ENCODE measurements at places on chromosomes 2 and 18. TPM values are rescaled to one million over a fixed set of nuclear protein-coding genes. Genes with fewer than 3 reads are reported as not detected.
A peak's percentile ranks its signal among the peaks of the same experiment; 100 is the strongest.

GRCh38 chr2:206232287-206233035 lies 42.0 kb upstream of the ZDBF2 start:
- H3K4me1 ChIP-seq = no peaks in the 10 kb centered on the region
- DNase-seq = no peak
- H3K36me3 ChIP-seq = no peaks in the 10 kb centered on the region
- no peak overlapping the region for H3K4me3 ChIP-seq
- H3K27ac ChIP-seq = no peak overlapping the region
- no peaks in the 10 kb centered on the region for H3K27me3 ChIP-seq

GRCh38 chr2:105249181-105249580 lies 7.6 kb downstream of the GPR45 start:
- no peak overlapping the region for H3K4me3 ChIP-seq
- H3K36me3 ChIP-seq = no peaks in the 10 kb centered on the region
- no peak overlapping the region for H3K27ac ChIP-seq
- H3K4me1 ChIP-seq = no peaks in the 10 kb centered on the region

DNA sequence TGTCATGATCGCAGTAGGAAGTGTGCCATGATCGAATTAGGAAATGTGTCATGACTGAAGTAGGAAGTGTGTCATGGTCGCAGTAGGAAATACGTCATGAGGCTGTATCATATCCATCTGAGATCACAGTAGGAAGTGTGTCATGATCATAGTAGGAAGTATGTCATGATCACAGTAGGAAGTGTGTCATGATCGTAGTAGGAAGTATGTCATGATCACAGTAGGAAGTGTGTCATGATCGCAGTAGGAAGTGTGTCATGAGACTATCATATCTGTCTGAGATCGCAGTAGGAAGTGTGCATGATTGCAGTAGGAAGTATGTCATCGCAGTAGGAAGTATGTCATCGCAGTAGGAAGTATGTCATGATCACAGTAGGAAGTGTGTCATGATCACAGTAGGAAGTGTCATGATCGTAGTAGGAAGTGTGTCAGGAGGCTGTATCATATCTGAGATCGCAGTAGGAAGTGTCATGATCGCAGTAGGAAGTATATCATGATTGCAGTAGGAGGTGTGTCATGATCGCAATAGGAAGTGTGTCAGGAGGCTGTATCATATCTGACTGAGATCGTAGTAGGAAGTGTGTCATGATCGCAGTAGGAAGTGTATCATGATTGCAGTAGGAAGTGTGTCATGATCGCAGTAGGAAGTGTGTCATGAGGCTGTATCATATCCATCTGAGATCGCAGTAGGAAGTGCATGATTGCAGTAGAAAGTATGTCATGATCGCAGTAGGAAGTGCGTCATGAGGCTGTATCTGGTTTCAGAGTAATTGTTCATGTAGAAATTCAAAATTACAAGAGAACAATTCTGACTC lies 56.4 kb upstream of the NFATC1 start:
- H3K4me1 ChIP-seq = no peaks in the 10 kb centered on the region
- no peaks in the 10 kb centered on the region for H3K36me3 ChIP-seq
- H3K27me3 ChIP-seq = no peaks in the 10 kb centered on the region
- no peak overlapping the region for H3K4me3 ChIP-seq

DNA sequence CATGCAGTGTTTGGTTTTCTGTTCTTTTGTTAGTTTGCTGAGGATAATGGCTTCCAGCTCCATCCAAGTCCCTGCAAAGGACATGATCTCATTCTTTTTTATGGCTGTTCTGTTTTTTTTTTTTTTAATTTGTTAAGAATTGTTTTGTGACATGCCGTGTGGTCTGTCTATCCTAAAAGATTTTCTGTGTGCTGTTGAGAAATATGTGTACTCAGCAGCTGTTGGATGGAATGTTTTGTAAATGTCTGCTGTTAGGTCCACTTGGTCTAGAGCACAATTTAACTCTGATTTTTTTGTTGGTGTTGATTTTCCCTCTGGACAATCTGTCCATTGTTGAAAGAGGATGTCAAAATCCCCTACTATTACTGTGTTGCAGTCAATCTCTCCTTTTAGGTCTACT lies 80.4 kb upstream of the WDR75 start:
- no peaks in the 10 kb centered on the region for H3K27me3 ChIP-seq
- no peaks in the 10 kb centered on the region for H3K36me3 ChIP-seq
- no peak overlapping the region for H3K27ac ChIP-seq
- H3K4me1 ChIP-seq = no peaks in the 10 kb centered on the region
- no peak for DNase-seq

DNA sequence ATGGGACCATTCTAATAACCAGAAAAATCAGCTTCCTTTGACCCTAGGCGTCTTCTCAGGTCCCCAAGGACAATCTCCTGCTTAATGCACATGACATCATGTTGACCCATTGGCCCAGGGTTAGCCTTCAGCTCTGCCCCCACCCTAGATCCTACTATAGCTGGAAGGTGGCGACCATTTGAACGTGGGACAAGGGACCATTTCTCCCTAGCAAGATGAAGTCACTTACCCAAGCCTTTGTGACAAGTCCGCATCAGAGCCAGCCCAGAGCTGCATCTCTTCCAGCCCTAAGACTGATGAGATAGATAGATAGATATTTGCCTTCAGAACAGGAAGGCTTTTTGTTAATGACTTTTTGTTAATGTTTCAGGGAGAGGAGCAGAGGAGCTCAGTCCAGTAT lies 28.2 kb upstream of the TAF1B start:
- no peak for DNase-seq
- peaks cover 3% of the 10 kb centered on the region for H3K4me1 ChIP-seq
- no peak overlapping the region for H3K4me3 ChIP-seq
- no peaks in the 10 kb centered on the region for H3K36me3 ChIP-seq
- no peak overlapping the region for H3K27ac ChIP-seq

- no peak overlapping the region for H3K27ac ChIP-seq
- no peaks in the 10 kb centered on the region for H3K27me3 ChIP-seq
- no peak overlapping the region for H3K4me3 ChIP-seq
- no peaks in the 10 kb centered on the region for H3K36me3 ChIP-seq
- H3K4me1 ChIP-seq = no peaks in the 10 kb centered on the region
- DNase-seq = no peak
Observed at GRCh38 chr2:181395851-181396250, 61.3 kb upstream of the ITGA4 start.

DNA sequence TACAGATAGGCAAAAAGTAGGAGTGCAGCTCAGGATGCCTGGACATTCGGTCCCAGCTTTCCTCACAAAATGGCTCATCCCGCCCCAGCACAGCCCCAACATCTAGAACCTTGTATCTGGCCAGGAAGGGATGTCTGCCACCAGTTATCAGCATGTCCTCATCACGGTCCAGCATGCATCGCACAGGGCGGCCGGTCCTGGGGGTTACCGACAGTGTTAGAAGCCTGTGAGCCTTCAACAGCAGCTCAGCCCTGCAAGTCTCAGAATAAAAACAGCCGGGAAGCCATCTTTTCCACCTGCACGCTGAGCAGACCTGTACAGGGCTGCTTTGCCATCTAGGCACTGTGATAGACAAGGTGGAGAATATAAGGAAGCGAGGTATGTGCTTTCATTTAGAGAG lies 49.2 kb downstream of the XDH start:
- H3K4me1 ChIP-seq = no peaks in the 10 kb centered on the region
- no peak overlapping the region for H3K4me3 ChIP-seq
- H3K27me3 ChIP-seq = no peaks in the 10 kb centered on the region
- H3K36me3 ChIP-seq = no peaks in the 10 kb centered on the region
- H3K27ac ChIP-seq = peak overlapping the region; percentile 8
- no peak for DNase-seq

- H3K27ac ChIP-seq = no peak overlapping the region
- no peaks in the 10 kb centered on the region for H3K4me1 ChIP-seq
- no peak for DNase-seq
- no peaks in the 10 kb centered on the region for H3K36me3 ChIP-seq
- H3K4me3 ChIP-seq = no peak overlapping the region
- H3K27me3 ChIP-seq = no peaks in the 10 kb centered on the region
Observed at GRCh38 chr2:236612737-236613136, 43.1 kb downstream of the ACKR3 start.

DNA sequence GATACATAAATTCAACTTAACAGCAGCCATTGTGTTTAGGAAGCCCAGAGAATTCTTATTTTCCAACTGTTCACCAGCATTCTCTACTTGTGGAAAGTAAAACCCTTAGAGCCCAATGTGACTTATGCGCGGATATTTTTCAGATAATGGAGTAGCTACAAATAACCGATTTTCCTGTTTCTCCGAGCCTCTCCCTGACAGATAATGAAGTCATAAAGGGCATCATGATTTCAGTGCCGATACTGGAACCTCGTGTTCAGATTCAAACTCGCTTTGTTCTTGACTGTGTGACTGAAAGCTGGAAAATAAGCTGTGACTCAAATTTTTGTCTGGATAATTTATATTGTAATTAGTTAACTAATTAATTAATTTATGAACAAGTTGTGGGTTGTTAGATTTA lies 228.2 kb downstream of the VAPA start:
- no peak overlapping the region for H3K27ac ChIP-seq
- H3K4me1 ChIP-seq = no peaks in the 10 kb centered on the region
- no peaks in the 10 kb centered on the region for H3K27me3 ChIP-seq
- no peaks in the 10 kb centered on the region for H3K36me3 ChIP-seq
- no peak overlapping the region for H3K4me3 ChIP-seq

DNA sequence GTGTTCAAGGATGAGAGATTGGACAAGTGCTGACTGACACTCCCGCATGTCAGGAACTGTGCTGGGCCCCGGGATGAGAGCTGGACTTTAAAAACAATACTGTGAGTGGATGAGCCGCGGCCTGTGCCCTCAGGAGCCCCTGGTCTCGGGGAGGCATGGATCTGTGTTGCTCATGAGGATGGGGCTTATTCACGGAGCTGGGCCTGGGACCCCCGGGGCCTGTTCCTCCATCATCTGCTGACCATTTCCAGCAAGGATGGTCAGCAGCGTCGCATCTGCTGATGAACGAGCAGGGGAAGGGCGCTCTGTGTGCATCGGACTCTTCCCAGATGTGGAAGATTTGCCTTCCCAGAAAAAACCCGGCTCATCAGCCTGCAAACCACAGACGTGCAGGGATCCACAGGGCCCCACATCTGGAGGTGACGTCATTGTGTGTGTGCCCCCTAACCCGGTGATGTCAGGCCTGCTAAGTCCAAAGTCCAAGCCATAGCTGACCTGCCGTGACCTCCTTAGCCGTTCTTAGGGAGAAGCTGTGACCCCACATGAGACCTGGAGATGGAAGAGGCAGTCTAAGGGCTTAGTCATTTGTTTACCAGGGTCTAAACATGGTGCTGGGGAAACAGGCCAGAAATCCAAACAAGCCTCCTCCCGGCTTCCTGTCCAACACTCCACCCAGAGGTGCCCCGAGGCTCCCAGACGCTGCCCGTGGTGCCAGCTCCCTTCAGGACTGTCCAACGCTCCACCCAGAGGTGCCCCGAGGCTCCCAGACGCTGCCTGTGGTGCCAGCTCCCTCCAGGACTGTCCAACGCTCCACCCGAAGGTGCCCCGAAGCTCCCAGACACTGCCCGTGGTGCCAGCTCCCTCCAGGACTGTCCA lies 143.9 kb downstream of the PXDN start:
- H3K27me3 ChIP-seq = no peaks in the 10 kb centered on the region
- no peak overlapping the region for H3K4me3 ChIP-seq
- H3K4me1 ChIP-seq = no peaks in the 10 kb centered on the region
- no peak for DNase-seq
- no peaks in the 10 kb centered on the region for H3K36me3 ChIP-seq

DNA sequence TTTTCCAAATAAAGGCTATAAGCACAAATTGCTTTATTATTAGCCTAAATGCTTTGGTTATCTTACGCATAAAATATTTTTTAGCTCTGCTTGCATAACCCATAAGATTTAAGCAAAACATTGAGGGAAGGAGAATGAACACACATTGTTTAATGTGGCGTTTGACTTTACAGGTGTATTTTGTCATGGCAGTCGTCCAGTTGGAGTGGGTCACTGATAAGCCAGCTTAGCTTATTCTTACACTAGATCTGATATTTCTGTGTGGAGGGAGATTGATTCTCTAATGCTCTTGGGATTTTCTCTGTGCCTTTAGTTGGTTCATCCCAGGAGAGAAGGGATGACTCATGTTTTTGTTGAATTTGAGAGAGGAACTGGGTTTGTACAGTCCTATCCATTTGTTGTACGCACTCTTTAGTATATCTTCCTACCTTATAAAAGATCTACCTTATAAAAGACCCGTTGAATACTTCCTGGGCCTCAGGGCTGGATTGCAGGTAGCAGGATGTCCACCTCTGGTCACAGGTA lies 47.5 kb upstream of the ACYP2 start:
- H3K36me3 ChIP-seq = no peaks in the 10 kb centered on the region
- H3K27me3 ChIP-seq = no peaks in the 10 kb centered on the region
- H3K27ac ChIP-seq = no peak overlapping the region

GRCh38 chr18:11004951-11005350 lies 144.4 kb downstream of the PIEZO2 start:
- no peaks in the 10 kb centered on the region for H3K27me3 ChIP-seq
- no peak overlapping the region for H3K4me3 ChIP-seq
- DNase-seq = no peak
- no peak overlapping the region for H3K27ac ChIP-seq
- no peaks in the 10 kb centered on the region for H3K36me3 ChIP-seq

DNA sequence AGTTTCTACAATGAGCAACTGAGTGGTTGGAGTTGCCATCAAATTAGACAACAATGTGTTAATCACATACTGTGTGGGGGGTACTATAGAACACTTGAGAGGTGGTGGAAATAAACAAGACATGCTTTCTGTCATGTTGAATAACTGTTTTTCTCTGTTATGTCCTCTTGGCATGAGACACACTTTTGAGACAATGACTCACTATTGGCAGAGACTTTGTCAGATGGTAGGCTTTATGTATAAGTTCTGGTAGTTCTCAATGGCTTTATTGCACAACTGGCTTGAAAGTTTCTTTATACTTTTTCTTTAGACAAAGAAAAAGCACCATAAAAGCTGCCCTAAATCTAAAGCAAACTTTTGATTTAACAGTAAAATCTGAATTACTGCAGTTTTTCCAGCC lies 578.7 kb downstream of the ADCYAP1 start:
- no peak overlapping the region for H3K27ac ChIP-seq
- H3K27me3 ChIP-seq = no peaks in the 10 kb centered on the region
- H3K4me3 ChIP-seq = no peak overlapping the region
- H3K4me1 ChIP-seq = no peaks in the 10 kb centered on the region
- H3K36me3 ChIP-seq = no peaks in the 10 kb centered on the region
- no peak for DNase-seq

- H3K36me3 ChIP-seq = no peaks in the 10 kb centered on the region
- no peak overlapping the region for H3K4me3 ChIP-seq
- DNase-seq = no peak
- H3K27me3 ChIP-seq = no peaks in the 10 kb centered on the region
- no peaks in the 10 kb centered on the region for H3K4me1 ChIP-seq
Observed at GRCh38 chr2:231258701-231259100, 60.3 kb downstream of the ARMC9 start.

GRCh38 chr18:48707636-48708296 lies 168.9 kb downstream of the CTIF start:
- H3K36me3 ChIP-seq = no peaks in the 10 kb centered on the region
- no peak overlapping the region for H3K4me3 ChIP-seq
- no peak overlapping the region for H3K27ac ChIP-seq

Gene MC4R
- not detected for total RNA-seq

Gene IL1R2
- 8.2 TPM for total RNA-seq

Gene ABCA12
- total RNA-seq = 4.0 TPM

Gene ANKRD62
- total RNA-seq = not detected

Gene GPR55
- 0.44 TPM for total RNA-seq

Gene STARD6
- total RNA-seq = not detected

Gene RAB17
- 43.9 TPM for total RNA-seq

Gene SLC9A2
- total RNA-seq = 0.16 TPM
